ENCODE measurements at places on chromosomes 5 and 9. TPM values are rescaled to one million over a fixed set of nuclear protein-coding genes. Genes with fewer than 3 reads are reported as not detected.

DNA sequence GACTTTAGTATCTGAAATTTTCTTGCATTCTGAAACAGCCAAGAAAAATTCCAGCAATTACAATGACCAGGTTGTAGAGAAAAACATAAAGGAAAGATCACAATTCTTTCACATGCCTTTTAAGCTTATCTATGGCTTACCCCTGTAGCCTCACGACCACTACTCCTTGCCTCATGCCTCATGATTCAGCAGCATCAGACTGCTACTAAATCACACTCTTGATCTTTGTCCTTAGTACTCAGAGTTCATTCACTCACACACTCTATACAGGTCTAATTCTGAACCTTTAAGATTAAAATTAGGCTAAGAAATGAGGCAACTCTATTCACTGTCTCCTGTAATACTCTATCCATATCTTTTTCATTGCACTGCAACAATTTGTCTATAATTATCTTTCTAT lies 415.1 kb downstream of the MLLT3 start:
- DNase-seq, result no peak

DNA sequence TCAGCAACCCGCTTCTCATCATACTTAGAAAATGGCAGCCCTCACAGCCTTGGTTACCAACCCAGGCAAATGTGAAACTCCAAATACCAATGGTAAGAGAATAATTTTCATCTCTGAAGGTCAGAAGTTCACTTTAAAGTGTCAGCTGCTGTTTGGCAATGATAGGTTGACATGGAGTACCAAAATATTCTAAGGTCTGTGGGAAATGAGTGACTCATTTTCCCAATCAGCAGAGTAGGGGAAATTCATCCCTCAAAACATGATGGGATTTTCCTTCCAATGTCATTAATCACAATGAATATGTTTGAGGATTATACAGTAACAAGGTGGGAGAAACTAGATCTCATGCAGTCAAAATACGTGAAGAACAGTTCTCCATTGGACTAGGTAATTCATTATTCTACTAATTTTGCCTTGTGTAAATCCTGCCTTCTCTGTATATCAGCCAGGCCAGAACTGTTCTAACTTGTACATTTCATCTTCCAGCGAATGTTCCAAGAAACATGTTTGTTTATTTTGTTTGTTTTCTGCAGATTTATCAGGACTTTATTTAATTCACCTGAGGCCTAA lies 53.1 kb upstream of the ERBIN start:
- DNase-seq, result no peak

DNA sequence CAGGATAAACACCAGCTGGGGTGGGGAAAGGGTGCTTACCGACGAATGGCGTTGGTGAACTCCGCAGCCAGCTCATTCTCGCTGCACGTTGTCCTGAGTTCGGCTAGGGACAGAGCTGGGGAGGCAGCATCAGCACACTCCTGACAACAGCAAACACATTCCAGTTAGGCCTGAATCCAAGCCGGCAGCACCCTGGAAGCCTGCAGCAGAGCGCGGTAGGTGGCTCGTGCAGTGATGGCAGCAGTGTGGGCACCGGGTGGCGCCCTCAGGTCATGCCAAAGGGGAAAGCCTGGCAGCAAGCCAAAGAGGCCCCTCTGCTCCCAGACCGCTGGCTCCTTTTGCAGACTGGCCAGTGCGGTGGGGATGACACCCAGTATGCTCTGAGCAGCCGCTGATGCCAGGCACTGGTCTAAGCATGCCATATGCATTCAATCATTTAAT lies 66.9 kb downstream of the DCP2 start:
- DNase-seq, result no peak

- no peak for DNase-seq
These were observed 174.0 kb downstream of the PALM2AKAP2 start for GRCh38 chr9:109953813-109954497.

- no peak for DNase-seq
These were observed 81.8 kb upstream of the FANCC start for GRCh38 chr9:95399261-95399660.

DNA sequence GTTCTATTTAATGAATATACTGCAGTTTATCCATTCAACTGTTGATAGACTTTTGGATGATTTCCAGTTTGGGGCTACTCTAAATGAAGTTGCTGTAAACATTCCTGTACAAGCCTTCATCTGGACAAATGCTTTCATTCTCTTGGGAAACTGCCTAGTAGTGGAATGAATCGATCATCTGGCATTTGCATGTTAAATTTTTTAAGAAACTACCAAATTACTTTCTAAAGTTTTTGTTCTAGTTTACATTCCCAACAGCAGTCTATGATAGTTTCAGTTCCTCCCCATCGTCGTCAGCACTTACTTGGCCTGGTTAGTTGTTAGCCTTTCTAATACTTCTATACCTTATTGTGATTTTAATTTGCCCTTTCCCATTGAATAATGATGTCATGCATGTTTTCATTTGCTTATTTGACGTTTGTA lies 306.3 kb downstream of the FER start:
- DNase-seq, result no peak

- no peak for DNase-seq
These were observed 177.8 kb downstream of the RGS3 start for GRCh38 chr9:113641100-113641885.

- DNase-seq, result no peak
These were observed 45.7 kb upstream of the ADRB2 start for GRCh38 chr5:148780711-148781110.

- DNase-seq, result no peak
These were observed 9.1 kb downstream of the AP3S1 start for GRCh38 chr5:115850744-115851416.

- DNase-seq, result no peak
These were observed 148.8 kb downstream of the MTX3 start for GRCh38 chr5:79842006-79842881.

- no peak for DNase-seq
These were observed 419.8 kb upstream of the CHD1 start for GRCh38 chr5:99348597-99348996.

DNA sequence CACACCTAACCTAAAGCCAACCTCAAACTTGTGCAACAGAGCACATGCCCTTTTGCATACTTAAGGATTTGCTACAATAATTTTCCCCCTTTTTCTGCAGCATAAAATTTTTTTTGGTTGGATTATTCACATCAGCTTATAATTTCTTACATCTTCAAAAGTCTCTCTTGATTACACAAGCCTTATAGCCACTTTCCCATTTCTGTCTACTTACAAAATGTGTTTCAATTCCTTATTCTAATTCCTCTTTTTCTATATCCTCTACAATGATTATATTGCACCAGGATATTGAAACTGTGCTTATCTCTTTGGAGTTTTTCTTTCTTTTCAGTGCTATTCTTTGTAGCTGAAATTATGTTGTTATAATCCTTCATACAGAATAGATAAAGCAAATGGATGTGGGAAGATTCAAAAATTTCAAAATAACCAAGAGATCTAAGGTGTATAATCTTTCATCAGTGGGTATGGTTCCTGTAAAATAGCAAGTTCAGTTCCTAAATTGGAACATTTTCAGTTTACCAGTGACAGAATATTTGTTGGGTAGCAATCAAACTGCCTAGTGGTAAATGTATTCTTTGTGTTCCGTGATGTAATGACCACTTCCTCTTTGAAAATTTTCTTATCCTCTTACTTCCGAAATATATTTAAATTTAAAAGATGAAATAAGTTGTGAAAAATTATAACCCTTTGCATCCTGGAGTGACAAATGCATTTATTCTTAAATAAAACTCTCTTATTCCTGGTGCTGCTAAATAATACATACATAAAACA lies 386.8 kb upstream of the CHD1 start:
- peak; percentile 53 for DNase-seq

GRCh38 chr5:73743161-73743560 lies 117.2 kb downstream of the ARHGEF28 start:
- no peak for DNase-seq

- no peak for DNase-seq
These were observed 37.0 kb upstream of the CRB2 start for GRCh38 chr9:123318961-123319421.

DNA sequence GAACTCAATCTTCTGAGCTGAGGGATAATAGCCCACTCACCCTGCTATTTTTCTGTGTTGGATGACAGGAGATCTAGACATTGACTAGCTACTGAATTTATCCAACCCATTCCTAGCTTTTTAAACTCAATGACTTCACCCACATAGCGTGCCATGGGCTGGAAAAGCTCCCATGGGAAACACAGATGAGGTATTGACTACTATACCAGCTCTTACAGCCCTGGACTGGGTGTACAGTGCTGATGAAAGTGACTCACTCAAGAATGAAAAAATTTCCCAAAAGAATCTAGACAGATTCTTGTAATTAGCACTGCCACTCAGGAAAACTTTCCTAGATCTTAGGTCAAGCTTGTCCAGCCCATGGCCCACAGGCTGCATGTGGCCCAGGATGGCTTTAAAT lies 72.7 kb upstream of the NREP start:
- no peak for DNase-seq

GRCh38 chr9:132007371-132008025 lies 72.2 kb downstream of the MED27 start:
- no peak for DNase-seq

DNA sequence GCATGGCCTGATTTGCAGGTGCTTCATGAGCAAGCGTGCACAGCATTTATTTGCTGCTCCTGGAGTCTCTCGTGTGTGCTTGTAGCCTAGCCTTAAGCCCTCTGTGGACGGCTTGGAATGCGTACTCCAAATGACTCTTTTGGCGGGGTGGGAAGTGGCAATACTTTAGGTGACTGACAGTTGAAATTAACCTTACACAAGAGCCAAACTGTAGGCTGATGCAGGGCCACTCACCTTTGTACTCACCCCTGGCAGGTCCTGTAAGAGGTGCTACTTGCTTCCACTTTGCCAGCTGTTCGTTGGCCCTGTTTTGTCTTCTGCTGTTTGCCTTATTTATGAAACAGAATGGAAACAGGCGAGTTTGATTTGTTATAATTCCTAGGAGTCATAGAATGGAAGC lies 22.9 kb downstream of the TENT4A start:
- no peak for DNase-seq

- no peak for DNase-seq
These were observed 48.4 kb upstream of the SIMC1 start for GRCh38 chr5:176189857-176190256.

DNA sequence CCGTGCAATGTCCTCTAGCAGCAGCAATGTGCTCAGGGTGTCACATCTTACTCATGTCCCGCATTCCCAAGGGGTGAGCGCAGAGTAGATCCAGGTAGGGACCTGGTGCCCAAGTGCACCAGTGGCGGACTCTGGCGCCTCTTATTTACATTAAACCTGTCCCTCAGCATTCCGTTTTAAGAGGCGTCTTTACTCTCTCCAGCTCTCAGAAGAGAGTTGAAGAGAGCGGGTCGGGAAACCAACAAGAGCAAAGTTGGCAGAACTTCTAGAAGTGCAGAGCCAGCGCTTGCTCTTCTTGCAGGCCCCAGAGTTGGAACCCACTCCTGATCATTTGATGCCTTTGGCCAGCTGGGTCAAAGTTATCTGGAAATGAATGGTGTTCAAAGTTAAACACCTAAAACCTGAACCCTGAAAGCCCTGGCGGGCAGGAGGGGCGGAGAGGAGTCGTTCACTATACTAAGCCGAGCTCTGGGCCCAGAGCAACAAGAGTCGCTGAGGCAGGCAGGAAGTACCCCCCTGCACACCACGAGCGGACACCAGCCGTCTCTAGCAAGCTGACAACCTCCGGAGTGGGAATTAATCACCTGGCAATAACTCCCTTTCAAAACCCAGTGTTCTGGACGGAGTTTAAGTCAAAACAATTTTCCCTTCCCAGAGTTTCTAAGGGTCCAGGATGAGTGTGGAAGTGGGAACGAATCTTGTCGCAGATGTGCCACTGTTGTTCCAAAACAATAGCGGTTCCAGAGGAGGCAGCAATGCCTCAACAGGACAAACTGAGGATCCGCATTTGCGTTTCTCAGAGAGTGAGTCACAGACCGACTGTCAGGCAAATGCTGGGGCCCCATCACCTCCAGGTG lies 122.8 kb downstream of the TMEM161B start:
- no peak for DNase-seq

GRCh38 chr5:139461698-139462097 lies 845 bp downstream of the ECSCR start:
- DNase-seq, result no peak

DNA sequence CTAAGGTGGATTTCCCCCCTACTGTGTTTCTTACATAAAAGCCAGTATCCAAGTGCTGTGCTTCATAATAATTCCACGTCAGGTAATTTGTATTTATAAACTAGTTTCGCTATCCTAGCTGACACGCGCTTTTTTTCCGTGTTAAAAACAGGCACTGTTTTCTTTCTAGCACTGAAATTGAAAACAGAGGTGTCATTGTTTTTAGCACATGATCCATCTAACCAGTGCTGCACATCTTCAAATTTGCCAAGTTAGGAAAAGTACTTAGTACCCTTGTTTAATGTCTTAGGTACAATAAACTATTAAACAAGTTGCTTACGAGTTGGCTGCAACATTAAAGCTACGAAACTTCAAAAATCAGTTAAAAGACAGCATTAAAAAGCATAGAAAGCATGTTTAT lies 49.9 kb downstream of the JMY start:
- DNase-seq, result no peak

GRCh38 chr9:98888801-98889421 lies 54.8 kb upstream of the COL15A1 start:
- DNase-seq, result no peak

GRCh38 chr9:137461663-137462395 lies 2.7 kb upstream of the NSMF start:
- DNase-seq, result peak; percentile 92

GRCh38 chr5:62306323-62306895 lies 403 bp downstream of the KIF2A start:
- no peak for DNase-seq

GRCh38 chr9:137236238-137236935 lies 4.7 kb upstream of the TUBB4B start:
- peak; percentile 79 for DNase-seq

DNA sequence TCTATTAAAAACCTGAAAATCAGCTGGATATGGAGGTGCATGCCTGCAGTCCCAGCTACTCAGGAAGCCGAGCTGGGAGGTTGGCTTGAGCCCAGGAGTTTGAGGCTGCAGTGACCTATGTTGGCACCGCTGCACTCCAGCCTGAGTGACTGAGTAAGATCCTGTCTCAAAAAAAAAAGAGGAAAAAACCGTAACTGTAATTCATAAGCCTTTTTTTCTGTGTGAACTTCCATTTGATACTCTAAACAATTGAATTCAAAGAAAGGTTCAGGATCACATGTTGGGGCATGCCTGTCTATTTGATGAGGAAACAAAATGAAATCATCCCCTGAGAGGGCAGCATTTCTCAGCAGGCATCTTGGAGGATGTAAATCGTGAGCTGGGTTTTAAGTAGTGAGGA lies 38.8 kb downstream of the ITGA2 start:
- no peak for DNase-seq

Gene SLC22A4
- 13.0 TPM for polyA plus RNA-seq

Gene TEX48
- not detected for polyA plus RNA-seq

Gene CCL27
- not detected for polyA plus RNA-seq

Gene TMC1
- 0.40 TPM for polyA plus RNA-seq

Gene ARID3C
- not detected for polyA plus RNA-seq

Gene DAB2
- polyA plus RNA-seq, result 4.8 TPM

Gene DCTN4
- polyA plus RNA-seq, result 16.3 TPM

Gene LECT2
- polyA plus RNA-seq, result not detected

Gene PTPN3
- not detected for polyA plus RNA-seq

Gene NUTM2F
- not detected for polyA plus RNA-seq
